ENCODE measurements at places on chromosomes 5 and 9. TPM values are rescaled to one million over a fixed set of nuclear protein-coding genes. Genes with fewer than 3 reads are reported as not detected.

The SLC36A2 gene
- polyA plus RNA-seq, result 46.2 TPM

The FAXDC2 gene
- 18.3 TPM for polyA plus RNA-seq

The FXN gene
- polyA plus RNA-seq, result 21.1 TPM

The TLX3 gene
- polyA plus RNA-seq, result not detected

The FAM219A gene
- 8.7 TPM for polyA plus RNA-seq

The SLCO4C1 gene
- 9.0 TPM for polyA plus RNA-seq

The GIN1 gene
- polyA plus RNA-seq, result 6.3 TPM

The IL5 gene
- polyA plus RNA-seq, result not detected

The GLRA1 gene
- polyA plus RNA-seq, result not detected

The IL33 gene
- polyA plus RNA-seq, result 3.7 TPM

The GCNT4 gene
- polyA plus RNA-seq, result 2.6 TPM

The CDC25C gene
- polyA plus RNA-seq, result not detected

The ECPAS gene
- polyA plus RNA-seq, result 28.1 TPM

The MCTP1 gene
- 1.4 TPM for polyA plus RNA-seq

The CENPK gene
- not detected for polyA plus RNA-seq

The SPAG8 gene
- 2.4 TPM for polyA plus RNA-seq

The SPATA31A3 gene
- polyA plus RNA-seq, result not detected

The TIMD4 gene
- polyA plus RNA-seq, result 2.3 TPM

The PCDHA9 gene
- not detected for polyA plus RNA-seq

The ZNF879 gene
- polyA plus RNA-seq, result 2.2 TPM

The SLC36A3 gene
- not detected for polyA plus RNA-seq

The CNTNAP3 gene
- polyA plus RNA-seq, result 0.99 TPM

The LCN15 gene
- polyA plus RNA-seq, result not detected

The PLEKHG4B gene
- polyA plus RNA-seq, result 0.37 TPM

The NRARP gene
- polyA plus RNA-seq, result 1.7 TPM

The CNTFR gene
- 1.7 TPM for polyA plus RNA-seq
